ENCODE measurements at places on chromosomes 12 and 14.

DNA sequence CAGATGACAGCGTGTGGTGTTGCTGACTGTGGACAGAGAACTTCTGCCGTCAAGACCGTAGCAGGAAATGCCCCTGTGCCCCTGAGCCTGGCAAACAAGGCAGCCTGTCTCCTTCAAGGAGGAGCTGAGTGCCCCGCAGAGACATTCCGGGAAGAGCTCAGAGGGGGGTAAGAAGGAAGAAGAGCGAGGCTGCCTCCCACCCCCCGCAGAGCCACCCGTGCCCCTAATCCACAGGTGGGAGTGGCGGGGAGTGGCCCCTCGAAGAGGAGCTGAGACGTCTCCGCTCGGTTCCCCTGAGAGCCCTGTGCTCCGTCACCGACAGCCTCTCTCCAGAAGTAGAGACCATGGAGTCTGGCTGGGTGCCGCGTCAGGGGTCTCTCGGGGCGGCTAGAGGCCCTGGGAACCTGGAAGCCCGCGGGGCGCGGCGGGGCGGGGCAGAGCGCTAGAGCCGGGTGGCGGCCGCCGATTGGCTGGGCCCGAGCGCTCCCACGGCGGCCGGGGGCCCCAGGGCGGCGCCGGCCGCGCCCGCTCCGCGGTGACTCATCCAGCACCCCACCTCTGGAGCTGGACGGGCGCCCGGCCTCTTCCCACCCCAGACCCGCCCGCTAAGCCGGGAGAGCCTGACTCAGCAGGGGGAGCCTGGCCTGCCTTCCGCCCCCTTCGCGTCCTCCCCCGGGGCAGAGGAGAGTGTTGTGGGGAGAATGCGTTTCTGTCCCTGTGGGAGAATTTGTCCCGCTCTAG, 25.2 kb upstream of the KRT78 start:
- DNase-seq = peak; percentile 90

DNA sequence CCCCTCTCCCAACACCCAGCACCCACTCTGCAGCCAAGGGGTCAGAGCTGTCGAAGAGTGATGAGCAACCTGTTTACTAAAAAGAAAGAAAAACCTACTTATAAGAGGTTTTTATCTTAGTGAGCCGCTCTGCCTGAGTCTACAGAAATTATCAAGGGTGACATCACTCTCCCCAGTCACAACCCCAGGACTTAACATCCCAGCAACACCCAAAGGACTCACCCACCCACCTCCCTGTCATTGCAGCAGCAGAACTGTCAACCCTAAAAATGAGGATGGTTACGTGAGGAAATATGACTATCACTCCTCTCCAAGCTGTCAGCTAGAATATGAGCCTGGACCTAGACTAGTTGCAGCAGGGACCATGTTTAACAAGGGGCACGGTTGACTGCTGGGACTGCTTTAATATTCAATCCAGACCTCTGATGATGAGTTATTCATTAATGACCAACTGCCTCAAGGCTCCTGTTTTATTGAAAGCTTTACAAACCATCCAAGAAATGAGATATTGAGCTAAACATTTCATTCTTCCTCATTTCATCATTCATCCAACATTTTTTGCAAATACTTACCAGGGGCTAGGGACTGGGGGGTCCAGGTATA, 53.9 kb upstream of the FICD start:
- no peak for DNase-seq

GRCh38 chr12:94175763-94176668, 27.6 kb downstream of the PLXNC1 start:
- peak; percentile 52 for DNase-seq

- DNase-seq = no peak
Measured at GRCh38 chr12:121099779-121100178, 32.9 kb upstream of the P2RX7 start.

- no peak for DNase-seq
Measured at GRCh38 chr14:35134329-35135123, 12.2 kb downstream of the PRORP start.

DNA sequence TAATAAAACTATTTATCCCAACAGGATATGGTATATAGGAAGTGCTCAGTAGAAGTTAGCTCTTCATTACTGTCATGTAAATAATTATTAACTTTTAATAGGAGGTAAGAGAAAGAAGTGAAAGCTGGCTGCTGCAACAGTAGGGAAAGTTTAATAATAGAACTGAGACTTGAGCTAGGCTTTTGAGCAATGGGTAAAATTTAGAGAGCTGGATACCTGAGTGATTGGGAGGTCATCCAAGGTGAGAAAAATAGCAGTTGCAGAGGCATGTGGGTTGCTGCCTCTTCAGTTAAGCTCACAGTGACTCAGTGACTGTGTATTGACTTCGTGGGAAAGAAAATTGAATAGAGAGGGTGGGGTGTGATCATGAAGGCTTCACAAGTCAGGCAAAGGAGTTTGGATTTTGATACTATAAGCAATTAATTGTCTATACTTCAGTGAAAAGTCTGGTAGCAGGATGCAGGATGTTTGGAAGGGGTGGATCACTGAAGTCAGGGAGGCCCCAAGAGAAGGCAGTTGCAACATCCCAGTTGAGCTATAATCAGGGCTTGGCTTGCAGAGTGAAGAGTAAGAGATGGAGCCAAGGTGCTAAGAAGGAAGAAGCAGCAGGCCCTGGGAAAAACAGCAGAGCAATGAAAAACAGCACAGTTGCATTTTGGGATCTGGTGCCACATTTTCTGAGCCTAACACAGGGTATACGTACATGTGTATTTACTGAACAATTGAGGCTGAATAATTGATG, 172.0 kb upstream of the FRMD6 start:
- peak; percentile 72 for DNase-seq

- no peak for DNase-seq
Measured at GRCh38 chr14:94451091-94451771, 1.4 kb downstream of the SERPINA11 start.

DNA sequence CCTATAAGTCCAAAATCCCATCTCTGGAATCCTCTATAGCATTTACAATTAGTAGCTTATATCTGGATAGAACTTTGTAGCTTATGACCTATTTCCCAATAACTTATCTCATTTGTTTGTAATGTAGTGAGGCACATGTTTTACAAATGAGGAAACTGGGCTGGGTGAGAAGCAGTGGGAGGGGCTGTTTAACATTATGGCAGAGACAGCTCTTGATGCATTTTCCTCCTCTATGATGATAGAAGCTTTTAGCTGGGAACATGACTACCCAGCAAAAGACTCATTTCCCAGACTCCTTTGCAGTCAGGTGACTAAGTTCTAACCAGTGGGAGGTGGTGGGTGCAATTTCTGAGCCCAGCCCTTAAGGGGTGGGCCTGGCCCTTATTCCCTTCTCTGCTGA, 179.7 kb downstream of the TTC8 start:
- DNase-seq = peak; percentile 76

GRCh38 chr14:101222362-101223070, 319.0 kb upstream of the RTL1 start:
- DNase-seq = no peak

DNA sequence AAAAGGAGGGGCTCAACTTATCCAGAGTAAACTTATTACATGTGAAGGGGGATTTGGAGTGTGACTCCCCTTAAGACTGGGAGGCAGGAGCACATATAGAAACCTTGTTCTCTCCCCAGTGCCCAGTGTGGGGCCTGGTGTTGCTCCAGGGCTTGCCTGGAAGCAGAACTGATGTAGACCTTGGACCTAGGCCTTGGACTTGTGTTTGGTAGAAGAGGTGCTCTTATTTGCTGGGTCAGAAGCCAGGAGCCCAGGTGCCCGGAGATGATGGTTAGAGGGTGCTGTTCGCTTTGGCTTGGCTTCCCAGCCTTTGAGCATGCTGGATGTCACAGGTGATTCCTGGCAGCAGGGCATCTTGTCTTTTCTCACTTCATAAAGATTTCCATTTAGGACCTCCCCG, 110.4 kb downstream of the SMOC1 start:
- no peak for DNase-seq

- no peak for DNase-seq
Measured at GRCh38 chr12:32615441-32615840, 63.7 kb upstream of the DNM1L start.

DNA sequence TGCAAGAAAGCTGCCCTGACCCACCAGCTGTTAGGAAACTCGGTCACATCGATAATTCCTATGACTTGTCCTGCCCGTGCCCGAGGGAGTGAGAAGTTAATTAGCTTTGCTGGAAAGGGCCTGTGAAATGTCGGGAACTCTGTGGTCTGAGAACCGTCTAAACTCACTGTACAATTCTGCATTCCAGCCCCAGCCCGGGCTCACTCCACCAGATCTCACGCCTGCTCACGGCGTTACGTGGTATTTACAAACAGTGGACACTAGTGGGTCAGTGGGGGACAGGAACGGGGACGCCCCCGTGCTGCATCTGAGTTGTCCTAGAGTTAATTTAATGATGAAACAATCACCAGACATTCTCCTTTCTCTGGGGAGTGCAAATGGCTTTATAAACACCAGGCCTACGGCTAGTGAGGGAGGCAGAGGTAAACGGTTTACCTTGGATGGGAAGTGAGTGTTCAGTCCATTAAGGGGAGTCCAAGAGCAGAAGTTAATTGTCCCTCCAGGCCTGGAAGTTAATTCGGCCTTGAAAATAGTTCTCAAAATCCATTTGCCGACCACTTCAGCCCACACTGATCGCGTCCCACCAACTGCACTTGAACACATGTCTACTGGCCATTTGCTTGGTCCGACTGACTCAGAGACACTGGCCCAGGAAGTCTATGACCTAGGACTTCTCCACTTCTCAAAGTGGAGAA, 93.5 kb upstream of the MED13L start:
- no peak for DNase-seq
